ENCODE measurements at places on chromosomes 6 and 20.

DNA sequence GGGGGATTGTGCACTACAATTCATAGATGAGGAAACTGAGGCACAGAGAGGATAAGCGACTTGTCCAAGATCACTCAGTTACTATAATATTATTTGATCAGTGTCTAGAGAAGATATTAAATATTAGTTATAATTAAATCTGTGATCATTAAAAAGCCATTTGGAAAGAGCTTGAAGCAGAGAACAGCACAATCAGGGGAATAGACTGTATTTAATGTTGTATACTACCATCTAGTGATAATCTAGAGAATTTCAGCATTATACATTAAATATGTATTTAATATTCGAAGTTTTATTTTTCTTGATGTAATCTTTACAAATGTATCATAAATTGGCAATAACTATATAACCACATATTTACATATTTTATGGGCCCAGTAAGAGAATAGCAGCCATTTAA, 20.1 kb upstream of the MTCL3 start:
- peak; percentile 33 for DNase-seq

GRCh38 chr6:159701413-159701999, 8.5 kb upstream of the SOD2 start:
- no peak for DNase-seq

- no peak for DNase-seq
Measured at GRCh38 chr20:57106692-57107091, 159.7 kb downstream of the BMP7 start.

DNA sequence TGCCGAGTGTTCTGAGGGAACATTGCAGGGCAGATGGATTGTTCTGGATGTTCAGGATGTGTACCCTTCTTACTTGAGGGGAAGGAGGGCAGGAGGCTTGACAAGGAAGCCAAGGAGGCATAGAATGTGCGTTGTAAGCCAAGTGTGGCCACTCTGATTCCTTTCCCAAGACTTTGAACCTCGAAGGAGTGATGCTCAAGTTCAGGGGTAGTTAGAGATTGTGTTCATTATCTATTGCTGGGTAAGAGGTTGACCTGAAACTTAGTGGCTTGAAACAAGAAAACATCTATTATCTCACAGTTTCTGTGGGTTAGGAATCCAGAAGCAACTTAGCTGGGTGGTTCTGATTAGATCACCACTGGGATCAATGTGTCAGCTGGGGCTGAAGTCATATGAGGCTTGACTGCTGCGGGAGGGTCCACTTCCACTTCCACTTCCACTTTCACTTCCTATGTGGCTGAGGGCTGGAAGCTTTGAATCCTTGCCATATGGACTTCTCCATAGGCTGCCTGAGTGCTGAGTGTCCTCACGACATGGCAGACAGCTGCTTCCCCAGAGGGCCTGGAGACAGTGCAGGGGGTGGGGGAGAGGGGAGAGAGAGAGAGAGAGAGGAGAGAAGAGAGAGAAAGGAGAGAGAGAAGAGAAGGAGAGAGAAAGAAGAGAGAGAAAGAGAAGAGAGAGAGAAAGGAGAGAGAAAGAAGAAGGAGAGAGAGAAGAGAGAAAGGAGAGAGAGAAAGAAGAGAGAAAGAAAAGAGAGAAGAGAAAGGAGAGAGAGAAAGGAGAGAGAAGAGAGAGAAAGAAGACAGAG, 6.9 kb upstream of the CD40 start:
- DNase-seq, result peak; percentile 46

GRCh38 chr6:17149571-17149970, 47.7 kb downstream of the STMND1 start:
- DNase-seq, result peak; percentile 98

- no peak for DNase-seq
Measured at GRCh38 chr20:64229507-64230061, 26.0 kb upstream of the PCMTD2 start.

DNA sequence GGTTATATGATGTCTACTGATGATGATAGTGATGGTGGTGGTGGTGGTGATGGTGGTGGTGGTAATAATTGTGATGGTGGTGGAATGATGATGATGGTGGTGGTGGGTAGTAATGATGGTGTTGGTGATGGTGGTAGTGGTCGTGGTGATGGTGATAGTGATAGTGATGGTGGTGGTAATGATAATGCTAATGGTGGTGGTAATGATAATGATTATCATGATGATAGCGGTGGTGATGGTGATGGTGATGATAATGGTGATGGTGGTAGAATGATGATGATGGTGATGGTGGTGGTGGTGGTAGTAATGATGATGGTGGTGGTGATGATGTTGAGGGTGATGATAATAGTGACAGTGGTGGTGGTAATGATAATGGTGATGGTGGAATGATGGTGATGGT, 4.5 kb upstream of the LPA start:
- DNase-seq, result no peak

DNA sequence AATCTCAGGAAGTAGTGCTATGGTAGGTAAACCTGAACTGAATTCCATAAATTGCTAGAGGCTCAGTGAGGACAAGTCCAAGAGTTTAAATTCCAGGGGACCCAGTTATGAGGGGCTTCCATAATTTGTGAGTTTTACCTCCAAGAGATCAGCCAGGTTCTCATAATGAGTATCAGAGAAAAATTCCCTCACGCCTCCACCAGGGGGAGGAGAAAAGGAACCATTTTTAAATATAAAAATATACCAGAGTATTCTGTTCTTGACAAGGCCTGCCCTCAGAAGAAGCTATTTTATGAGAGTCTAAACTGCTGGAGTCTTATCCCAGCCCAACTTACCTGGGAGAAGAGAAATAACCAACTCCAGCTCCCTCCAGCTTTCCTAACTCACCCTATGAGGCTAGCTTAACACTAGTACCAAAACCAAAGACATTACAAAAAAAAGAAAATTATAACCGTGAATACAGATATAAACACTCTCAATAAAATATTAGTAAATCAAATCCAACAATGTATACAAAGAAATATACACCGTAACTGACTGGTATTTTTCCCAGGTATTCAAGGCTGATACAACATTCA, 158.7 kb downstream of the TFAP2A start:
- DNase-seq, result no peak

DNA sequence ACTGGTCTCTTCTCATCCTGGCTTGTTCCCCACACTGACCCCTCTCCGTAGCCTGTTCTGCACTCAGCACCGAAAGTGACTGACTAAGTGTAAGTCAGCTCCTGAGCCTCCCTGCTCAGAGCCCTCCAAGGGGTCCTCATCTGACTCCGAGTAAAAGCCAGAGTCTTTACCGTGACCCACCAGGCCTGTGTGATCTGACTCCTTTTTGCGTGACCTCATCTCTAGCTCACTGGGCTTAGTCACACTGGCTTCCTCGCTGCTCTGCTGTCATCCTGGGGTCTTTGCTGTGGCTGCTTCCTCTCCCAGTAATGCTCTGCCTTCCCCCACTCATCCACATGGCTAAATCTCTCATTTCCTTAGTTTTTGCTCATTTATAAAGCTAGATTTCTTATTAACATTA, 116.6 kb downstream of the PLCB4 start:
- DNase-seq, result no peak

DNA sequence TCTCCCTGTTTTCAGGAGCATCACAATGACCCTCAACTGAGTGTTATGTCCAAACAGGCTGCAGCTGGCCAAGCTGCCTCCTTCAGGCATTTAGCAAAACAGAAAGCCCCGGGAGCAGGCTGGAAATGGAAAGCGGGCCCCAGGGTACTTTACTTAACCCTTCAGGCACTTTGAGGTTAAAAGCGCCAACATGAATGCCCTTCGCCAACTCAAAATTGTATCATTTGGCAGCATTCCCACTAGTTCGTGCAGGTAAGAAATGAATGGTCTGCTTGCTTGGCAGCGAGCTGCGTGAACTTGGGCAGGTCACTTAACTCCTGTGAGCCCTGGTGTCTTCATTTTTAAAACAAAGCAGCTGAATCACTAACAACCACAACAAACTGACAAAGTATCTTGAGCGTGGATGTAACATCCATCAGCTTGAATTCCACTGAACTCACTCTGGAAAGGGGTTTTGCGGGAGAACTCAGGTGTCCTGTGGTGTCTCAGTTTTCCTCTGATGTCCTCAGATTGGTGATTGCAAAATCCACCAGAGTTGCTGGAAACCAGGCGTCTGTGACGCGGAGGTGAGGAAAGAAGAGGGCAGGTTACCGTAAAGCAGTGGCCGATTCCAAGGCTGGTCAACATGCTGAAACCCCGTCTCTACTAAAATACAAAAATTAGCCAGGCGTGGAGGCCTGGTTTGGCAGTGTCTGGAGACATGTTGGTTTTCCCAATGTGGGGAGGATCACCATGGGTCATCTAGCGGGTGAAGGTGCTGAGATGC, 118.8 kb upstream of the ZNF217 start:
- DNase-seq, result no peak

GRCh38 chr20:23433628-23434027, 5.9 kb upstream of the CSTL1 start:
- no peak for DNase-seq

GRCh38 chr20:46626758-46627157, 24.5 kb downstream of the SLC13A3 start:
- DNase-seq, result no peak

DNA sequence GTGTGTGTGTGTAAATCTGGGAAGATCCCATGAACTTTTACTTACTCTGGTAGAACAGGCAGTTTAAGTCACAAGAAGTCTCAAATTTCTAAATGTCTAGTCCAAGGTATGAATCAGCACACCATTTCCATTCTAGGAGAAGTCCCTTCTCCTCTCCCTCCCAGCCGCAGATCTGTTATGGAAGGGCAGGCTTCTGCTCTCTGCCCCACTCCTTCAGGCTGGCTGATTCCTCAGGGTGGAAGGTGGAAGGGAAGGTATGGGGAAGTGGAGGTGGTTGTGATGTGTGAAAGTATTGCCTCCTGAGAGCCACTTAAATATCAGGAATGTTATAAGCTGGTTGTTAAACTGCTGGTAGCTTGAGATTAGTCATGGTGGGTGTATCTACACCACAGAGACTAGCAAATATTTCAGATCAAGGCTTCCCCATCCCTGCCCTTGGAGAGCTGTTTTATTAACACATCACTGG, 44.5 kb upstream of the LAMA4 start:
- DNase-seq, result no peak

DNA sequence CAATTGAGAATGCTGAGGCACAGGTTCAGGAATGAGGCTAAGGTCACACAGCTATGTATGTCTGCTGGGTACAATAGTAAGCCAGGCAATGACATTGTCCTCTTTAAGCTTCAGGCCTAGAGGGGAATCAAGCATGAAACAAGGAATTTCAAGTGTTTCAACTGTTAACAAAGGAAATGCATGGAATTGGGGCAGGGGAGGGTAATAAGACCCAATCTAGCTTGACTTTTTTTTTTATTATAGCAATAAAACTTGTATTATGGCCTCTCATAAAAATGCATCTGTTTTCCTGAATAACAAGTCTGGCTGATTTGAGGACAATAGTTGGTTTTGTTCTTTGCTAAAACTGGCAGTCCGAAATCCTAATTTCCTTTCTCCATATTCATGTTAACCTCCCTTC, 336.7 kb downstream of the CBLN4 start:
- no peak for DNase-seq

GRCh38 chr6:153058909-153059308, 56.4 kb upstream of the MTRF1L start:
- DNase-seq, result no peak

DNA sequence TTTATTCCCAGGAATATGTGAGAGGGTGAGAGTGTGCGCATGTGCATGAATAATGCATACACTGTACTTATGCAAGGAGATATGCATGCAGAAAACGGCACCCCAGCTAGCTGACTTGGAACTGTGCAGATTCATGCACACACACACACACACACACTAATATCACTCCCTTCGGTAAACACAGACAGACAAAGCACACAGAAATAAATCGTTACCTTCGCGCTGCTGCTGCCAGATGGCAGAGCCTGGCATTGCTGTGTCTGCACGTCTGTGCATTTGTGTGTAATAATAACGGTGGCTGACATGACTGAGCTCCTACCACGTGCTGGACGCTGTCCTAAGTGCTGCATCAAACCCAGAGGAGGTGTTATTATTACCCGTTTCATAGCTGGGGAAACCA, 36.8 kb downstream of the PREX1 start:
- DNase-seq, result peak; percentile 92

DNA sequence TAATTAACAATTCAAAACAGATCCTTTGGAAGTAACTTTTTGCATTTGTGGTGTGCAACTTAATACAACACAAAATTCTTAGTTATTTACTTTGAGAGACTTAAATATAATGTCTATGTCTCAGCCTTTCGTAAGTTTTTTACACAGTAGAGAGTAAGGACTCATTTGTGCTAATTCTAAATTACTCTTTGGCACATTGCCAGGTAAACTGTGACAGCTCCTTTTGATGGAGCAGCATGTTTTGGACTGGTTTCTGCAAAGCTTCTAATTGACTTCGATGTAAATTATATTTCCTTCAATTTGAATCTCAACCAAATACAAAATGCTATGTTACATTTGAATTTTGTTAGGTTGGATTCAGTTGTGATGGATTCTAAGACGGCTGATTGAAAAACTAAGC, 450.7 kb upstream of the OPRM1 start:
- no peak for DNase-seq

GRCh38 chr6:170451762-170452651, 101.1 kb downstream of the PSMB1 start:
- no peak for DNase-seq

DNA sequence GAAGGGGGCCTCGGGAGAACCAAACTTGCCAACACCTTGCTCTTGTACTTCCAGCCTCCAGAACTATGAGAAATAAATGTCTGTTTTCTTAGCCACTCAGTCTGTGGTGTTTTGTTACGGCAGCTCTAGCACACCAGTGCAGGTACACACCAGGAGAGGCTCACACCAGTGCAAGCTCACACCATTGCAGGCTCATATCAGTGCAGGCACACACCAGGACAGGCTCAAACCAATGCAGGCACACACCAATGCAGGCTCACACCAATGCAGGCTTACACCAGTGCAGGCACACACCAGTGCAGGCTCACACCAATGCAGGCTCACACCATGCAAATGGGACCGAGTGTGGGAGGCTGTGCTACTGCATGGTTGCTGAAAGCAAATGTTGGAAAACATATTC, 4.9 kb upstream of the CTCFL start:
- no peak for DNase-seq

DNA sequence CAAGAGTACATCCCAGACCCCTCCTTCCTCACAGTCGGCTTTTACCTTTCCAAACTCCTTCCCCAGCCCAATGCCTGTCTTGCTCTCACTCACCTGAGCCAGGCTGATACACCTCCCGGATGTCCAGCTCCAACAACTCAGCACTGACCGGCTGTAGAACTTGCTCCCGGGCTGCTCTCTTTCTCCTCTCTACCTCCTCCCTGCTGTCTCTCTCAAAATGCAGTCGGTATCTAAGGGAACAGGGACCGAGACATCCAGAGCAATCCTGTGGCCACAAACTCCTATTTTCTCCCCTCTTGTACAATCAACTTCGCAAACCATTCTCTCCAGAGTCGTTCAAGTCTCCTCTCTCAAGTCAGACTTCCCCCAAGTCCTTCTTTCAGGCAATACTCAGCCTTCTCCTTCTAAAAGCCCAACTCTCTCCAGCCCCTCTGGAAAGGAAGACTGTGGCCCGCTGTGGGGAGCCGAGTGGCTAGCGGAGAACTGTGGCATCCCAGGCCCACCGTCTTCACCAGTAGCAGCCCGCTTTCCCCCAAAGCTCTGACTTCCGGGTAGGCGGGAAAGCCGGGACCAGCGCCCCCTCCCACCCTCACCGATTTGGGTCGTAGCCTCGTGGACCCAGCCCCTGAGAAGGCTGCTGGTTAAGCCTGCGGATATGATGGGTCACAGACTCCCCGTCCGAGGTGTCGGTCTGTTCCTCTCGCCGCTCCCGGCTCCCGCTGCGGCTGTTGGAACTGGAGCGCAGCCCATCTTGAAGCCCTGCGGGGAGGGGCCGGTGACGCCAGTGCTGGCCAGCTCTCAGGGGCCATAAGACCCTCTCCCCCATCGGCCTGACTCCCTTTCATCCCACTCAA, 1.1 kb downstream of the GNL1 start:
- DNase-seq, result no peak

- no peak for DNase-seq
Measured at GRCh38 chr6:128425856-128426255, 94.5 kb downstream of the PTPRK start.
